ENCODE measurements at places on chromosomes 7 and 10.
A peak's percentile ranks its signal among the peaks of the same experiment; 100 is the strongest.

DNA sequence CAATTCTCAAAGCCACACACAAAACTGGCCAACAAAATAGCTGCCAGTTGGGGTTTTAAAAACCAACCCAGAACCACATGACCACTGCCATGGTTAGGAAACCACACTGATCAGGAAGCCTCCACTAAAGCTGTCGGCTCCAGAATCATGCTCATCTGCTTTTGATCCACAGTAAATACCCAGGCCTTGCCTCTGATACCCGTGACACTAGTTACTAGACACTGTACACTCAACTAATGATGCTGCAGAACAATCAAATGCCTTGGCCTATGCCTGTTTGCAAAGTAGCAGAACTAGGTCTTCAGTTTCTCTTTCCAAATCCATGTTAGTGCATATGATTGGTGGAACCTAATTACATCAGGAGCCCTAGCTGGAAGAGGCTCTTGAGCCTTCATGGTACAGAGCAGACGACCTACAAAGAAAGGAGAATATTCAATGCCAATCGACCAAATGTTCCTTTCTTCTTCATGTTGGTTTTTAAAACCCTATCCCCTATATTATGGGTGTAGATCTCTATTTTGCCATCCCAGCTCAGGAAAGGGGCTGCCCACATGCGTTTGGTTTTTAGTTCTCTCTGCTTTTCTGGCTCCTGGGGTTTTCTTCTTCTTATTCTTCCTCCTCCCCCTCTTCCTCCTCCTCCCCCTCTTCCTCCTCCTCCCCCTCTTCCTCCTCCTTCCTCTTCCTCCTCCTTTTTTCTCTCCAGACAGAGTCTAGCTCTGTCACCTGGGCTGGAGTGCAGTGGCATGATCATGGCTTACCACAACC is 76.6 kb downstream of the CNNM2 start:
- DNase-seq: no peak

- DNase-seq: no peak
Measured at GRCh38 chr10:72822342-72822986, 71.1 kb upstream of the OIT3 start.

DNA sequence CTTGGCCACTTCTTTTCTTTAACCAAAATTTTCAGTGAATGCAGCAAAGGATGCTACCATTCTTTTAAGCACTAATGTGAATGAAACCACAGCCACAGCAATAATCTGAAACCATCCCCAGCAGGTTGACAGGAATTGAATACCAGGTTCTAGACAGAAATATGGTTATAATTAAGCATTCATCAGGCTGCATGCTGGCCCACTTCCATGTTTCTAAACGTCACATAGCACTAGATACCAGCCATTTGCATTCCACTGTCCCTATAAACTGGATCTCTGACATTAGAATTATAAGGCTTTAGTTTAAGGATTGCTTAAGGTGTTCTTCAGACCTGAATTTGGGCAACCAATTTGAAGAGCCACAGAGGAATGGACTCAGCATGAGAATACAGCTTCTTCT is 340.8 kb upstream of the KLF6 start:
- DNase-seq: no peak

- no peak for DNase-seq
Measured at GRCh38 chr10:6053816-6054631, 8.1 kb downstream of the IL2RA start.

- no peak for DNase-seq
Measured at GRCh38 chr10:117950408-117950807, 96.3 kb downstream of the RAB11FIP2 start.

- DNase-seq: no peak
Measured at GRCh38 chr7:2105917-2106316, 126.8 kb downstream of the MAD1L1 start.

DNA sequence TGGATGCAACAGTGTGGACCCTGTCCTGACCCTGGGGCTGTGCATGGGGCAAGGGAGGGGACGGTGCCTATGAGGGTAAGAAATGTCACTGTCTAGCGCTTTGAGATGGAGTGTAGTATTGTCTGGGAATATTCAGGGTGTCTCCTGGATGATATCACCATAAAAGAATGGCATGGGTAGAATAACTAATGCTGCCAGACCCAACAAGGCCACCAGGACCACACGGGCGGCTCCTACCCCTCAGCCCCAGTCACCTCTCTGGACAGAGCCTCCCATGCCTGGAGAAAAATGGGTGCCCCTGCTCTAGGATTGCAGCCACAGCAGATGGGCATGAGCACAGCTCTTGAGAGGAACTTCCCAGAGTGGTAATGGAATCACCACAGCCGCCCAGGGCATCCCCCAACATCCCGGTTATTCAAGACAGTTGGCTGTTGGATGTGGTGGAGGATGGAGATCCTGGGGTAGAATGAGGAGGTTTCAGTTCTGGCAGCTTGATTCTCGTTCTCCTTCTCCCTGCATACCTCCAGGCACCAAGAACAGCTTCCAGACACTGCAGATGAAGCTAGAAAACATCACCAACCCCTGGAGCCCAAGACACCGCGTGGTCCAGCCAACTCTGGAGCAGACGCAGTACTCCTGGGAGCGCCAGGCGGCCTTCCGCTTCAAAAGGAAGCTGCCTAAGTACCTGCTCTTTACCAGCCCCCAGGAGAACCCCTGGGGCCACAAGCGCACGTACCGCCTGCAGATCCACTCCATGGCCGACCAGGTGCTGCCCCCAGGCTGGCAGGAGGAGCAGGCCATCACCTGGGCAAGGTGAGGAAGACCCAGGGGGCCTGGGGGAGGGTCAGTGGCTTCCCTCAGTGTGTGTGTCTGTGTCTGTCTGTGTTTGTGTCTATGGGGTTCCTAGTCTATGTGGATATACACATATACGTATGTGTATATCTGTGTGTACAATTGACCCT is 6.2 kb downstream of the AOC1 start:
- no peak for DNase-seq

DNA sequence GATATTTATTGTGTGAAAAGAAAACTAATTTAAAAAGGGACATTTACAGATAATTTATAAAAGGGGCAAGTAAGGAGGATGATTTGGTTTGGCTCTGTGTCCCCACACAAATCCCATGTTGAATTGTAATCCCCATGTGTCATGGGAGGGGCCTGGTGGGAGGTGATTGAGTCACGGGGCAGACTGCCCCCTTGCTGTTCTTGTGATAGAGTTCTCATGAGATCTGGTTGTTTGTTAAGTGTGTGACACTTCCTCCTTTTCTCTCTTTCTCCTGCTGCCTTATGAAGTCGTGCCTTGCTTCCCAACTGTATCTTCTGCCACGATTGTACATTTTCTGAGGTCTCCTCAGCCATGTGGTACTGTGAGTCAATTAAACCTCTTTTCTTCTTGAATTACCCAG is 171.0 kb upstream of the SEMA3E start:
- DNase-seq: no peak

GRCh38 chr7:1290679-1291356 is 58.1 kb downstream of the UNCX start:
- DNase-seq: no peak

DNA sequence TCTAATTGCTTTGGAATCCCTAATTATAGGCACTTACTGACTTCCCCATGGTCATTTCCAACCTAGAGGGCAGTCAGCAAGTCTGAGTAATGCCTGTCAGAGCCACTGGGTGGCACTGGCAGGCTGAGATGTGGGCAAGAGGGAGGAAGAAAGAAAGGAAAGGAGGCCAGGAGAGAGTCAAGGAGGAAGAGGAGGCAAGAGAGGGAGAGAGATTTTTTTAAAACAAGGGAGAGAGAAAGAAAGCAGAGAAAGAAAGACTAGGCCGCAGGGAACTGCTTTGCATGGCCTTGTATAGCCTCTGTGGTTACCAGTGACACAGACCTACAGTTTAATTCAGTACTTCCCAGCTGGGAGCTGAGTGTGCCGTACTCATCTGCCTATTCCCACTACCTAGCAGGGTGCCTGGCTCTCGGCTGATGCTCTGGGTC is 210.4 kb upstream of the ADO start:
- DNase-seq: no peak

- DNase-seq: peak; percentile 100
Measured at GRCh38 chr7:1028775-1029636, 15.3 kb upstream of the GPR146 start.

GRCh38 chr10:30384701-30385201 is 35.7 kb upstream of the MTPAP start:
- peak; percentile 36 for DNase-seq

DNA sequence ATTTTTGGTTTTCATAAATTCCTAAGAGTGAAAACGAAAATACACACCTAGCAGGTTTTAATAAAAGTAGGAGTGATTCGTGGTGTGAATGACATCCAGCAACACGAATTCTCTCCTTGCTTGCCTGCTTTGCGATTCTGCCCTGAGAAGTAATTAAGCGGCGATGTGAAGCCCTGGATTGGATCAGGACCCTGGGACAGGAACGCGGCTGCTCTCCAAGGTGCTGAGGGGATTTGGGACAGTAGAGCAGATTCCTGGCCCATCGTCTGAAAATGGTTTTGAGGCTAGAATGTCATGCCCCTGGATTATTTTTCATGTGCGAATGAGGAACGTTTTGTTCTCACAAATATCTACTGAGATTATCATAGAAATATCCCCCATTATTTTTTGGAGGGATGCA is 7.8 kb downstream of the NPS start:
- DNase-seq: no peak

- no peak for DNase-seq
Measured at GRCh38 chr10:100902622-100903021, 10.1 kb upstream of the SLF2 start.

- peak; percentile 45 for DNase-seq
Measured at GRCh38 chr10:95864906-95865813, 42.6 kb upstream of the CC2D2B start.

DNA sequence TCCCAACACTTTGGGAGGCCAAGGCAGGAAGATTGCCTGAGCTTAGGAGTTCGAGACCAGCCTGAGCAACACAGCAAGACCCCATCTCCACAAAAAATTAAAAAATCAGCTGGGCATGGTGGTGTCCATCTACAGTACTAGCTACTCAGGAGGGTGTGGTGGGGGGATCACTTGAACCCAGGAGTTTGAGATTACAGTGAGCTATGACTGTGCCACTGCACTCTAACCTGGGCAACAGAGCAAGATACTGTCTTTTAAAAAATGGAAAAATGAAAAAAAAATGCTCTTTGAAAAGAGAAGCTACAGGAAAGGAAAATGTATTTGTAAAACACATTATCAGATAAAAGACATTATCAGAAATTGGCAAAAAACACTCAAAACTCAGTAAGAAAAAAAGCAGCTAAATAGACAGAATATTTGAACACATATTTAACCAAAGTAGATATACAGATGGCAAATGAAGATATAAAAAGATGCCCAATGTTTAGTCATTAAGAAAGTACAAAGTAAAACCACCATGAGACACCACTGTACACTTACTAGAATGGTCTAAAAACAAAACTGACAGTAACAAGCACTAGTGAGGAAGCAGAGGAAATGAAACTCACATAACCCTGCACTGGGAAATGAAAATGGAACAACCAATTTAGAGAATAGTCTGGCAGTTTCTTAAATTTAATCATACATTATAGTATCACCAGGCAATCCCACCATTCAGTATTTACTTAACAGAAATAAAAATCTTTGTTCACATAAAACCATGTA is 40.5 kb downstream of the NRBF2 start:
- DNase-seq: no peak

- DNase-seq: no peak
Measured at GRCh38 chr10:132868995-132869394, 73.4 kb downstream of the CFAP46 start.

- no peak for DNase-seq
Measured at GRCh38 chr7:47799524-47799923, 148.7 kb downstream of the PKD1L1 start.

GRCh38 chr10:70480239-70480861 is 1.8 kb downstream of the PALD1 start:
- no peak for DNase-seq

GRCh38 chr10:84308481-84309304 is 19.7 kb upstream of the CCSER2 start:
- DNase-seq: peak; percentile 31

DNA sequence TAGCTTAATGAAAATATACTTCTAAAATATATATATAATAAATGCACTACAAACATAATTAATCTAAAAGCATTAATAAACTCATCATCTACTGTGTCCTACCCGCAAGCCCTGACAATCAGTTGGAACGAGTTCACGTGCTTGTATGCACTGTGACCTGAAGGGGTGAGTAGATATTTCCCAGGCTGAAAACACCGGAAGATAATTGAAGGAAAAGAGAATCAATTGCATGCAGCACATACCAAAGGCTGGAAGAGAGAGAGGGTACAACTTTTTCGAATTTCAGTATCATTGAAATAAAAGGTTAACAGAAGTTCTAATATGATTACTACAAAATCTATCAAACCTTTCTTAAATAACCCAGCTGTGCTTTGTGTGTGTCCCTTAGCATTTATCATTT is 94.6 kb downstream of the SEMA3C start:
- no peak for DNase-seq

DNA sequence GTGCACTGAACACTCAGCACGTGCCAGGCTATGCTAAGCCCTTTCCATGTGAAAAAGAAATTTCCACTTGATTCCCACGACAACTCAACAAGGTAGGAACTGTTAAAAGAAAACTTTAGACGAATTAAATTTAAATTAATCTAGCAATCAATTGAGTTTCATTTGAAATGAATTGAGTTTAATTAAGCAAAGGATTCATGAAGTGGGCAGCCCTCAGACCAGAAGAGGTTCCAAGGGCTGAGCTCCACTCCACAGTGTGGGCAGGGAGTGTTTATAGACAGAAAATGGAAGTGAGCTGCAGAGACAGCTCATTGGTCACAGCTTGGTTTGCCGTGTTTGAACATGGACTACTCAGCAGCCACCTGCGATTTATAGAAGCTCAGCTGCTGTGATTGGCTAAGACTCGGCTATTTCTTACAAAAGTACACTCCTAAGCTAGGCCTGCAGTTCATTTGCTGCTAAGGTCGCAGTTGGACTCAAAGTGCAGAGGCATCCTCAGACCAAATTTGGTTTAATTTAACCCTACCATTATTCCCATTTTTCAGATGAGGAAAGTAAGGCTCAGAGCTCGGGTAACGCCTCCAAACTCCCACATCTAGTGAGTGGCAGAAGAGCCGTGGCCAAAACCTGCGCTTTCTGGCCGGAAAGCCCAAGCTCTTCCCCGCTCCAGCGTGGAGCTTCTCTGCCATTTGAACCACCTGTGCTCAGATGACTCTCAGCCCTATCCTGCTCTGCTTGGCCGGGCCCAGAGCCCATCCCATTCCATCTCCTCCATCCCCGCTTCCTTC is 24.9 kb downstream of the CALML3 start:
- DNase-seq: no peak

DNA sequence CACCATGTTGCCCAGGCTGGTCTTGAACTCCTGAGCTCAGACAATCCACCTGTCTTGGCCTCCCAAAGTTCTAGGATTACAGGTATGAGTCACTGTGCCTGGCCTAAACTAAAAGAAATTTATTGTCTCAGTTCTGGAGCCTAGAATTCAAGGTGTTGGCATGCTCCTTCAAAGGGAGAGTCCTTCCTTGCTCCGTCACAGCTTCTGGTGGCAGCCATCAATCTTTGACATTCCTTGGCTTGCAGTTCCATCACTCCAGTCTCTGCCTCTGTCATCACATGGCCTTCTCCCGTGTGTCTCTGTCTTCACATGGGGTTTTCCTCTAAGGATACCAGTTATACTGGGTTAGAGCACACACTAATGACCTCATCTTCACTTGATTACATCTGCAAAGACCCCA is 55.5 kb downstream of the DNAJC12 start:
- no peak for DNase-seq

- no peak for DNase-seq
Measured at GRCh38 chr7:158973440-158973839, 117.1 kb downstream of the DYNC2I1 start.
